ENCODE measurements at places on chromosomes 5 and 9. TPM values are rescaled to one million over a fixed set of nuclear protein-coding genes. Genes with fewer than 3 reads are reported as not detected.

The SPATA31C2 gene
- not detected for total RNA-seq

The ADRB2 gene
- 1.1 TPM for total RNA-seq

The PRXL2C gene
- 12.1 TPM for total RNA-seq

The PCDHA13 gene
- 0.59 TPM for total RNA-seq

The FBXO4 gene
- 11.1 TPM for total RNA-seq

The COL27A1 gene
- 1.2 TPM for total RNA-seq

The RASEF gene
- 0.30 TPM for total RNA-seq

The FGF10 gene
- total RNA-seq = not detected

The DOCK8 gene
- not detected for total RNA-seq

The PCDHGA1 gene
- 0.75 TPM for total RNA-seq

The CEL gene
- total RNA-seq = 0.15 TPM

The DBH gene
- total RNA-seq = not detected

The ACOT12 gene
- total RNA-seq = not detected

The UCK1 gene
- 22.5 TPM for total RNA-seq

The SLIT3 gene
- total RNA-seq = 27.8 TPM

The GPR21 gene
- total RNA-seq = 2.6 TPM

The BTNL9 gene
- total RNA-seq = not detected

The AGXT2 gene
- total RNA-seq = not detected

The SLC36A3 gene
- total RNA-seq = not detected

The MPDZ gene
- 68.1 TPM for total RNA-seq

The PCDHGB3 gene
- 3.5 TPM for total RNA-seq

The HNRNPAB gene
- 60.7 TPM for total RNA-seq
